Suppressor macrophage (primary cell): ENCODE measurements at places on chromosomes 11 and 22.

- DNase-seq, result no peak
These were observed 39.3 kb upstream of the APLNR start for GRCh38 chr11:57276169-57276970.

- DNase-seq, result no peak
These were observed 301.3 kb upstream of the TENM4 start for GRCh38 chr11:79742176-79742575.

DNA sequence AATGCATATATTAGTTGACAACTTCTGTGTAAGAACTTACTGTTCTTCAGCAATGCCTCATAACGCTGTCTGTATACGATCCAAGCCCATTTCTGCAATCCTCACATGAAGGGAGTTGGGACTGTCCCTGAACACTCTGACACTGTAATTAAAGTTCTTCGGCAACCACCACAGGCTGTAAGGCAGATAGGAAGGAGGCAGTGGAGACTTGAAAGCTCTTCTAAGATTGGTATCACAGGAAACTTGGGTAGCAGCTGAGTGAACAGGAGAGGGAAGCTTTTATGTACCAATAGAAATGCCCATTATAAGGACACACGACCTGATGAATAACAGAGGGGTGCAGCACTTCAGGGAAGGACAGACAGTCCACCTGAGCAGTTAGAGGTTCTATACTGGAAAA lies 12.0 kb upstream of the GAB2 start:
- DNase-seq, result peak; percentile 56

- peak; percentile 96 for DNase-seq
These were observed at the start of gene NEAT1 for GRCh38 chr11:65422633-65423515. NEAT1 (plus strand) TSS chr11:65422798.

- DNase-seq, result no peak
These were observed 525 bp downstream of the CSDC2 start for GRCh38 chr22:41561335-41561734.

DNA sequence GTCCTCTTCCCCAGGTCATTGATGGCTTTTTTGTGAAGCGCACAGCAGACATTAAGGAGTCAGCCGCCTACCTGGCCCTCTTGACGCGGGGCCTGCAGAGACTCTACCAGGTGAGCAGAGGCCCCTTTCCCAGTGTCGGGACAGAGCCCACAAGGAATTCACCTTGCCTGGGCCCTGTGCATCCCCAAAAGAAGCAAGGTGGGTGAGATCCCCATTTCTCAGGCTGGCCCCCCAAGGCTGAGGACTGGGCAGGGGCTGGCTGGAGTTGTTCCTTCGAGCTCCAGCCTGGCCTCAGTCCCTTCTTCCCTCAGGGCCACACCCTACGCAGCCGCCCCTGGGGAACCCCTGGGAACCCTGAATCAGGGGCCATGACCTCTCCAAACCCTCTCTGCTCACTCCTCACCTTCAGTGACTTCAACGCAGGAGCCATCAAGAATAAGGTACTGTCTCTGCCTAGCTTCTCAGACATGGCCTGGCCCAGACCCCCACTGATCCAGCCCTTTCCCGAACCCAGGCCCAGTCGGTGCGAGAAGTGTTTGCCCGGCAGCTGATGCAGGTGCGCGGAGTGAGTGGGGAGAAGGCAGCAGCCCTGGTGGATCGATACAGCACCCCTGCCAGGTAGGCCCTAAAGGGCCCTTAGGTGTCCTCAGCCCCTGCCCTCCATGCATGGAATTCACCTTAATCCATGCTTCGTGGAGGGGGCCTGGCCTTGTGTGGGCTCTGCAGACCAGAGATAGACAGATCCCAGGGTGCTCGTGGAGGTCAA lies 4.7 kb downstream of the MUS81 start:
- no peak for DNase-seq

- no peak for DNase-seq
These were observed 594.7 kb downstream of the METTL15 start for GRCh38 chr11:28702871-28703270.

- no peak for DNase-seq
These were observed 3.2 kb downstream of the C11orf54 start for GRCh38 chr11:93744669-93745004.

GRCh38 chr11:129333873-129334272 lies 41.8 kb upstream of the BARX2 start:
- no peak for DNase-seq

GRCh38 chr22:43848366-43849171 lies 13.7 kb downstream of the SULT4A1 start:
- DNase-seq, result no peak

- DNase-seq, result no peak
These were observed 379.2 kb downstream of the SHANK2 start for GRCh38 chr11:70872955-70873735.

DNA sequence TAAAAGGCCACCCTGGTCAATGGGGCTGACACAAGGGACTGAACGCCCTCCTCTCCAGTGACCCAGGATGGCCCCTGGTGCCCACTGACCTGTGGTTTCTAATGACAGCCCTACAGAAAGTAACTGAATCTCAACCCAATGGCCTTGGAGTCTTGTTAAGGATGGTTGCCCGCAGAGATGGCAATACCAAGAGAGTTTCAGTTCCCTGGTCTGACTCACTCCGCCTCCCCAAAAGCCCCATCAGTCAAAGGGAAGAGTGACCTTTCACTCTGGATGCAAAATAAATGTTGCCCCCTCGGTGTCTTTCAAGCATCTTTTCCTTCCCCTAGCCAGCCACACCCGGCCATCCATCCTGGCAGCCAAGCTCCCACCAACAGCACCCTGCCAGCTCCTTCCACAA lies 57.7 kb upstream of the ISX start:
- DNase-seq, result no peak

DNA sequence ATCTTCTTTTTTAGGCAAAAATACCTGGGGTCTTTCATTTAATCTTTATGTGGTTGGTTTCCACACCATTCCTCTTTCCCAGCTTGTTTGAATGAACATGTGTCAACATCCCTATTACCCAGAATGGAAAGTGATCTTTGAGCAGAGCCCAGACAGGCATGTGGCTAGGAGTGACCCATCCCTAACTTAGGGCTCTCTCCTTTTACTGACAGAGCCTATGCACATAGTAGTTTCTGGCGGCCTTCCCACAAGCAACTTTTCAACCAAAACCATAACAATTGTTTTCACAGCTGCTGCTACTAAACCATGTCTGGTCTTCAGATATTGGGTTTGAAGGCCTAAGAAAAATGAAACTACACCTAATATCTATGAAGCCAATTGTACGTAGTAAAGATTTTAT lies 107.5 kb downstream of the TENM4 start:
- DNase-seq, result no peak

- DNase-seq, result no peak
These were observed 33.4 kb downstream of the MRTFA start for GRCh38 chr22:40603088-40603605.

GRCh38 chr22:32579529-32580220 lies 105.1 kb downstream of the FBXO7 start:
- DNase-seq, result no peak

DNA sequence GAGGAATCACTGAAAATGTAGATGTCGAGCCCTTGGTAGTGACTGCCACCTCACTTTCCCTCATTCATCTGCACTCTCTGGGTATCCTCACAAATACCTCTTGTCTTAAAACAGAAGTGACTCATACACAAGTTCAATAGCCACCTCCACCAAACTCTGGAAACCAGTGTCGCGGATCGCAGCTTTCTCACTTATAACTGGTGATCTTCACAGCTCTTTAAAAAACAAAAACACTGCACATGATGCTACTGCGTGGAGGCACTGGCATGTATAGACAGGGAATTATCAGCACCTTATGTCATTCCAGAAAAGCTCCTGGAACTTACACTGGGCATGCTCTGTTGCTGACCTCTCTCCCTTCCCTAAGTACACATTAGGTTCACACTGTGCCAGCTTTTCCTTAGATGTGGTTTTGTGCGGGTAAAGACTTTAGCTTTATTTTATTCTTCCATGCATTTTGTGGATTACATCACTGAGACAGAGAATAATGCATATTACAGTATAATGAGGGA lies 425.5 kb upstream of the CADM1 start:
- no peak for DNase-seq

DNA sequence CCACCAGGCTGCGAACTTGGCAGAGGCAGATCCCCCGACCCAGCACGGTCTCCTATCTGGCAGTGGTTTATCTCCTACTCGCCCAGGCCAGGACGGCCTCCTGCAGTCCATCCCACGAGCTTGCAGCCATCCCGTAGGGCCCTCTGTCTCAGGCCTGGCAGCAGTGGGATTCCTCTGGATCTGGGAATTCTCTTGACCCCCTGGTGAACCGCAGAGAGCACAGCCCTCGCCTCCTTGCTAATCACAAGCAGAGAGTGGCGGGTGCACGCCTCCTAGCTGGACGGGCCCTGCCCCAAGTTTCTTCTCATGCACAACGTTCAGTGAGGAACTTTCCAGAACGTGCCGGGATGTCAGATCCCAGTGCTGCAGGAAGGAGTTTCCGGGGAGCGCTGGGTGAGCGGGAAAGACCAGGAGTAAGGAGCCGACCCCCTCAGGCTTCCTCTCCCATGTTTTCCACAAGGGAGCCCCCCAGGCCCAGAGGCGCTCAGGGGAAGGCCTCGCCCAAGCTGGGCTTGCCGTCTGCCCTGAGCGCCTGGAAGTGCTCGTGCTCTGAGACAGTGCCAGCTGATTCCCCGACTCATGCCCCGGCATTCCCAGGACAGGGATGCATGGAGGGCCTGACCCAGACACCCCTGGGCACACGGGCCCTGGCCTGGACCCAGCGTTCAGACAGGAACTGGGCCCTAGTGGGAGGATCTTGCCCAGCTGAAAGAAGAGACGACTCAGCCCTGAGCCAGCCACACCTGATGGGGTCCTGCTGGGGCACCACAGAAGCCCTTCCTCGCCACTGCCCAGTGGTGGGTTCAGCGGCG lies 24.6 kb downstream of the IGF2 start:
- DNase-seq, result no peak

GRCh38 chr22:28600546-28601143 lies 79.0 kb downstream of the TTC28 start:
- peak; percentile 85 for DNase-seq

DNA sequence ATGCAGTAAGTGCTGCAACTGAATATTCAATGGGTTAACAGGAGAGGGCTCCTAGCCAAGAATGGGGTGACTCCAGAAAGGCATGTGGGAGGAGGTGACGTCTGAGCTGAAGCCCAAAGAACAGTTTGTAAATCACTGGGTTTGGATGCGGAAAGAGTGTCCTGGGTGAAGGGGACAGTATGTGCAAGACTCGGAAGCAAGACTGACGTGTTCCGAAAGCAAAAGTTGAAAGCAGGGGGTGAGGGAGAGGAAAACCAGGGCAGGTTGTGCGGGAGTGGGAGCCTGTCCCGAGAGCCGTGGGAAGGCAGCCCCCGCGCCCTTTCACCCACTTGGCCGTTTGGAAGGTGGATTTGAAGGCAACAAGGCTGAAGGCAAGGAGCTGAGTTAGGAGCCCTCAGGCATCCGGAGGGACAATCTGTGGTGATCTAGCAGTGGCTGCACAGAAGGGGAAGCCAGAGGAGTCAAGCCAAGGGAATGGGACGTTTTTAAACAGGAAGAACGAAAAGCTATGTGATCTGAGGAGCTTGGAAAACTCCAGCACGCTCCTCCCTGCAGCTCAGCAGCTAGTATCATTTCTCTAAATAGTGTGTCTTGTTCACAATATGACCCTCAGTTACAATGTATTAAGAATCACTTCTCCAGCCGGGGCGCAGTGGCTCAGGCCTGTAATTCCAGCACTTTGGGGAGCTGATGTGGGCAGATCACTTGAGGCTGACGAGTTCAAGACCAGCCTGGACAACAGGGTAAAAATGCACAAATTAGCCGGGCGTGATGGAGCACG lies 7.7 kb downstream of the SLC25A18 start:
- peak; percentile 13 for DNase-seq

DNA sequence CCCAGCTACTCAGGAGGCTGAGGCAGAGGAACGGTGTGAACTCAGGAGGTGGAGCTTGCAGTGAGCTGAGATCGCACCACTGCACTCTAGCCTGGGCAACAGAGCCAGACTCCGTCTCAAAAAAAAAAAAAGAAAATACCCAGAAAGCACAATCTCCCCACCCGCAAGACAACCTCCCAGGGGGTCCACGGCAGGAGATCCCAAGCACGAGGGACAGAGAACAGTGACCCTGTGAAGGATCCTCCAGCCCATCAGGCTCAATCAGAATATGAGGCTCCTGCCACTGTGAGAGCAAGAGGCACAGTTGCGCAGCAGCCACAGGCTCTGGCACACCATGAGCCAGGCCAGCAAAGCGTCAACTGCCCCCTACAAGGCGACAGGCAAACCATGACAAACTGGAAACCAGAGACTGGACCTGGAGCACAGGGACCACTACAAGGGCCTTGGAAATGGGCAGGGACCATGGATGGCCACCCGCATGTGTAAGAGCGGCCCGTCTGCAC lies 164.8 kb upstream of the GRK3 start:
- DNase-seq, result no peak

- DNase-seq, result peak; percentile 89
These were observed 2.5 kb upstream of the NPAS4 start for GRCh38 chr11:66418168-66418985.

DNA sequence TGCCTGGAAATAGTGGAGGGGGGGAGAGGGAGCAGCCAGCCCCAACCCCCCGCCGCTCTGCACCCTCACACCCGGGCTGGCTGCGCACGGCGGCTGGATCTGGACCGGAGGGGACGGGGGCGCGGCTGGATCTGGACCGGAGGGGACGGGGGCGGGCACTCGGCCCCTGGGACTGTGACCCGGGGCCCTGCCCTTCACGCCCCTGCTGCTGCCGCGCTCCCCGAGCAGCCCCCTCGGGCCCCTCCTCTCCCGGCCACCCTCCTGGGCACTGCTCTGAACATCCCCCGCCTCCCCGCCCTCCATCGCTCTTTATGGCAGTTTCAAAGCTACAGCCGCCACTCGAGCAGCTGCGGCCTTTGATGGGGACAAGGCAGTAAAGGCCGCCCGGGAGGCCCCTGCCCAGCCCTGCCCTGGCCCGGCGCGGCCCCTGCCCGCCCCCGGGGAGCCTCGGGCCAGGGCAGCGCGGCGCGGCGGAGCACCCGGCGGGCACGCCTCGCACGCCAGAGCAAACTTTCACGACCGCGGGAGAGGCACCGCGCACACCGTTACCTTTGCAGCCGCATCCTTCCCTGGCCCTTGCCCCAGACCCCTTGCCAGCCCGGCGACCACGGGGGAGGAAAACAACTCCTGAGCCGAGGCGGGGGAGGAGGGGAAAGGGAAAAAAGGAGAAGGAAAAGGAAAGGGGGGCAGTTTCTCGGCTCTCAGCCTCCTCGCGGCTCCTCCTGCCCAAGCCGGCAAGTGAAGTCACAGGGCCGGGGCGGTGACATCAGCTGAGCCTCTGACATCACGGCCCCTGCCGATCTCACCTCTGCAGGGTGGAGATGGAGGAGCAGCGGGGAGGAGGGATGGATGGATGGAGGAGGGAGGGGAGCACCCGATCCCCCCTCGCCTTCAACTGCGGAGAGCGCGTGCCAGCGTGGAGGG lies 13.1 kb upstream of the TCF20 start:
- DNase-seq, result peak; percentile 37
